Activated CD8-positive, alpha-beta memory T cell treated with anti-CD3 and anti-CD28 coated beads for 1 hour (primary cell): ENCODE measurements at places on chromosomes 12 and 14.

DNA sequence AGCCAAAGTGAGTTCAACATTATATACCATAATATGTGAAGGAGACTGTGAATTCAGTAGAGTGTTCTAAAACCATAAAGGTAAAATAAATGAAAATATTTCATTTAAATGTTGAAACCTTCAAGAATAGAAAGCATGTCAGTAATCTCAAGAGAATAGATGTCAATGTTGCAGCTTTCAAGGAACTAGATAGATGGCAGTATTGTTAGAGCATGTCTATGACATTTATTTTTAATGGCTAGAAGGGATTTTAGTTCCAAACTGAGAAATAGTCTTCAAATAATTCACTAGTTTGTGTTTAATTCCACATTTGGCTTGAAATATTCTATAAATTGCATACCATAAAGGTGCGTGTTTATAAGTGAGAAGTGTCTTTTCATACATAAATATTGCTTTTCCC, 326.5 kb downstream of the FLRT2 start:
- no peak for DNase-seq

- no peak for DNase-seq
These were observed 178.9 kb upstream of the FKBP4 start for GRCh38 chr12:2615665-2616402.

DNA sequence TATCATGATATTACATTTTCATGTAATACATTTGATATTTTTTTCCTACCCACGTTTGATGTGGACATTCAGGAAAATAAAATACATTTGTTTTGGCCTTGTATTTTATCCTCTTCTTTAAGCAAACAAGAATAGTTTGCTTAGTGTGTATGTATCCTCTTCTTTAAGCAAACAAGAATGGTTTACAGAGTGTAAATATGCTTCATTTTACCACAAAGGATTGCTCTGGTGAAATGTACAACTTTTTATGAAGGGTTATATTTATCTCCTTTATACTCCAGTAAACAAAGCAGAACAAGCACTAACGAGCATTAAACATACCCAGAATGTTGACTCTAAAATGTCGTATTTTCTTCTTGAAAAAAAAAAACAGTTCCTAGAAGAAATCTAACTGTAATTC, 244.7 kb downstream of the KCNH5 start:
- no peak for DNase-seq

DNA sequence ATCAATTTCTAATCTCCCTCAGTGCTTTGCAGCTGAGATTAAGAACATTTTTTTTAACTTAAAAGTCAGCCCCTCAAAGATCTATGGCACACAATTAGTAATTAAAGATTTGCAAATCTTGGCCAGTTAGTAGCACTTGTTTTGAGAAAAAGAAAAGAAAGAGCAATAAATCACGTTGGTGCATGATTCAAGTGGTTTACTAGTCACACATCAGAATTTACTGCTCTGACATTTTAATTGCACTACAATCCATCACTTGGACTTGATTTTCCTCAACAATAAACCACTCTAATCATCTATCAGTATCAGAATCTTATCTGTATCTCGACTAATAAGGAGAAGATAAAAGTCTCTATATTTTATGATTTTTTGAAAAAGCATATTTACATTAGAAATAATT, 154.3 kb downstream of the HELB start:
- no peak for DNase-seq

- no peak for DNase-seq
These were observed 109.8 kb upstream of the DNM1L start for GRCh38 chr12:32569259-32569658.

- no peak for DNase-seq
These were observed 57.9 kb downstream of the PPP2R5C start for GRCh38 chr14:101819251-101819990.

- no peak for DNase-seq
These were observed 335.6 kb downstream of the SYT1 start for GRCh38 chr12:79200176-79200575.

DNA sequence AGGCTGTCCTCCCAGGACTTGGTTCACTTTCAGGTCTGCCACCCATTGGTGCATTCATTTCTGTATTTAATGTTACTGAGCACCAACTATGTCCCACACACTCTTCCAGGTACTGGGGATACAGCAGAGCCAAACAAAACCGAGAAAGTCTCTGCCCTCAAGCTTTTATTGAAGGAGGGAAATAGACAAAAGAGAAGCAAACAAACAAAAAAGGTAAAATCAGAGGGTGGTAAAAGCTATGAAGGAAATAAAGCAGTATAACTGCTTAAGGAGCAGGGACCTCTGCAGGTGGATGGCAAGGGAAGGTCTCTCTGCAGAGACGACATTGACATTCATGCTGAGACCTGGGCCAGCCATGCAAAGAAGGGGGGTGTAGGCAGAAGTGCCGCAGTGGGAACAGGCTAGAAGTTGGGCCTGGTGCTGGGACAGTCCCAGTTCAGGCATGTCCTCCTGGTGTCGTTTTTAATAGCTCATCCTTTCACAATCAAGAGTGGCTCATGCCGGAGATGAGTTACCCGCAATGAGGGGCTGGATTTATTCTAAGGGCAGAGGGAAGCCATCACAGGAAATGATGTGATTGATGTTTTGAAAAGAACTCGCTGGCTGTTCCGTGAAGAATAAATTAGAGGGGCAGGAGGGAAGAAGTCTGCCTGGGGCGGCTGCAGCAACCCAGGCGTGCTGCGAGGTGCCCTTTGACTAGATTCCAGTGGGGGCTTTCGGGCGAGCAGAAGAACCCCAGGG, 72.8 kb downstream of the IRF2BPL start:
- DNase-seq = no peak

DNA sequence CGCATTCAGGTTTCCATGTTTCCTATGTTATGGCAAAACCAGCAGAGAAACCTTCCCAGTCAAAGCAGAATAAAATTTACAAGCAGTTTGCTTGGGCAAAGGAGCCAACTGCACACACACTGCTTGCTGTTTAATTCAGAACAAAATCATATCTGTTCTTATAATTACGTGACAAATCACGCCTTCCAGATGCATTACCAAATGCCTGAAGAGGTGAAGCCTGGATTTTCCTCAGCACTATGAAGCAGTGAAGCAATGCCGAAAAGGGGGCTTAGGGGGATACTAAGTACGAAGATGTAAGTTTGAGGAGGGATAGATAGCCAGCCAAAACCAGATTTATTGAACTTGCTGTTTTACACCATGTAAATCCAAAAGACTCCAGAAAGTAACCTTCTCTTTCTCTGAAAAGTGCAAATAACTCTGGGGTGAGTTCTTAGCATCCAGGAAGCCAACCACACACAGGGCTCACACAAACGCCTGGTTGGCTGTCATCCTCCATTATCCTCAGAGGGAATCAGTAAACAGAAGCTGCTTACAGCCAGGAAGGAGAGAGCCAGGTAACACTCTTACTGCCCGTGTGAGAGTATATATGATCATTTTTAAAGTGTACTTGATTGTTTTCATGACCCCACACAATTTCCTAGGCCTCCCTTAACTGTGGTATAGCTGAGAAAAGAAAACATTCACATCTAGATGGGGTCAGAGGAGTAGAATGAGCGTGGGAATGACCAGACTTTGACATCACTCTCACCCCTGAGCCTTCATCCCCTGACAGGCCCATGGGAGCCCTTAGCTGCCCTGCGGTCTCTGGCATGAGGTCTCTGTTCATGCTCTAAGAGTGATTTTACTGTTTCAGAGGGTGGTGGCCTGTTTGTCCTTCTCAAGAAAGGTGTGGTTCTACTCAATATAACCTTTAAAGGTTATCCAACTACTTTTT, 442.5 kb downstream of the EGLN3 start:
- no peak for DNase-seq

DNA sequence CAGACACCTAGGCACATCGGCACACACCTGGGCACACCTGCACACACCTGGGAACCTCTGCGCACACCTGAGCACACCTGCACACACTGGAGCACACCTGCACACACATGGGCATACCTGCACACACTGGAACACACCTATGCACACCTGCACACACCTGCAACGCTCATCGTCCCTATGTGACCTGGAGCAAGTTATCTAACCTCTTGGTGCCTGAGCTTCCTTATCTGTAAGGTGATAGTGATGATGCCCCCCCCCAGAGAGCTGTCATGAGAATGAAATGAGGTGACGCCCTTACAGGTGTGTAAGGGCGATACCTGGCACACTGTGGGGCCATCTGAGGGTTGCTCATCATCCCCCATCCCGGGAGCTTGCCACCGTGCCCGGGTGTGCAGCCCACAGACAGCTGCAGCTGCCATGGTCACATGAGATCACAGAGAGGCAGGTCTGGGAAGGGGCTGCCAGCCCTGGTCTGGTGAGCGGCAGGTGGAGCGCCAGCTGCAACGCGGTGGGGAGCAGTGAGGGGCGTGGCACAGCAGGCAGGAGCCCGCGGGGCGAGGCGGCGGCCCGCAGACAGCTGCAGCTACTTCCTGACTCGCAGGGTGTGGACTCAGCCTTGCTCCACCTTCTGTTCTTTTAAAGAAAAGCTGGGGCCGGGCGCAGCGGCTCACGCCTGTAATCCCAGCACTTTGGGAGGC, 59.9 kb upstream of the FBRSL1 start:
- DNase-seq = peak; percentile 21

DNA sequence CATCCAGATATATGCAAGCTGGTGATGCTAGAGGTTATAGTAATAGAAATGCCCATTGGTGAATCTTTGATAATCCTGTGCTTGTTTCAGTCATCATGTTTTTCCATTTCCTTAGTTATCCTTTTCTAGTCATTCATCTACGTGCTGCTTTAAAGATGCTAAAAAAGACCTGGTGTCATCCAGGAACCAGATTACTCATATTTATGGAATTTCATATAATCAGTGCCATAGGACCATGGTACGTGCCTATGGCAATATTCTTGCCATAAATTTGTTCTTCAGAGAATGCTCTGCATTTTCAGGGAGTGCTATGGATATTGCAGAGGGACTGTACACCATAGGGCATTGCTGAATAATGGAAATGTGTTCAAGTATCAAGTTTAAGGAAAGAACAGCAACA, 267.3 kb downstream of the AKAP6 start:
- no peak for DNase-seq

- DNase-seq = no peak
These were observed 3.3 kb upstream of the PIWIL1 start for GRCh38 chr12:130334399-130334798.

DNA sequence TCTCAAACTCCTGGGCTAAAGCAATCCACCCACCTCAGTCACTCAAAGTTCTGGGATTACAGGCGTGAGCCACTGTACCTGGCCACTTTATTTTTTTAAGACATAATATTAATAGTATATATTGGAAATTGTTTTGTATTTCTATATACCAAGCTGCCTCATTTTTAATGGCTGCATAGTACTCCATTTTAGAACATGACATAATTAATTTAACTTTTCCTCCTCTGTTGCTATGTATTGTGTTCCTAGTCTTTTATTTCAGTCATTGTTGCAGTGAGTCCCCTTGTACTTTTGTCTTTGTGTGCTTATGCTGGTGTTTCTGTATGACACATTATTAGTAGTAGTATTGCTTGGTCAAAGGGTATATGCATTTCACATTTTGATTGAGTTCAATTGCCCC, 138.7 kb downstream of the PRKCH start:
- no peak for DNase-seq

- DNase-seq = no peak
These were observed 333.7 kb downstream of the PCNX1 start for GRCh38 chr14:71240866-71241520.
